Esophagus squamous epithelium (tissue), 5 donors: ENCODE measurements at places on chromosomes 3 and 15.

DNA sequence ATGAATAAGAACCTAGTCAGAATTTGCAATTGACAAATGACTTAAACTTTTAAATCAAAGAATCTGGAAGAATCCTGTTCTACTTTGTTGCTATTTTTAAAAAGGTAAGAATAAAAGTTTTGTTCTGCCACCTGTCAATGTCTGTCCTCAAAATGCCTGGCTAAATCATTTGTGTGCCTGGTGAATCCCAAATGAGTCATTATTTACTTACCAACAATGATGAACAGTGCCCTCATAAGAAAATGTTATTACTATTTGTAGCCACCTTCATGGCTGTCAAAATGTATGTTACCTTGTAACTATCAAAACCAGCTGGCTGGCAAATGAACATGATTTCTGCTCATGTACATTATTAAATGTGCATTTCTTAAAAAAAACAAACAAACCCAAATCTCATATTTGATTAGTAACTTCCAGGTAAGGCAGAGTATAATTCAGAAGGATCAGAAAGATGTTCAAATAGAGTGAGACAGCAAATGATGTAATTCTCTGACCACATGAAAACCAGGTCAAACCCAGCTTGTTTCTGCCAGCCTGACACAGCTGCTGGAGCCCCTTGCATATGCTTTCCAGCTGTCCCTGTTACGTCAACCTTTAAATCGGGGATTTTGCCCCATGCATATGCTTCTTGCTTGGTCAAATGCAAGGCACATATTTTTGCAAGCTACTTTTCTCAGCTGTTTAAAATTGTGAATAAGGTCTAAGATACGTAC, 137.9 kb downstream of the SSR3 start:
- DNase-seq = no peak

DNA sequence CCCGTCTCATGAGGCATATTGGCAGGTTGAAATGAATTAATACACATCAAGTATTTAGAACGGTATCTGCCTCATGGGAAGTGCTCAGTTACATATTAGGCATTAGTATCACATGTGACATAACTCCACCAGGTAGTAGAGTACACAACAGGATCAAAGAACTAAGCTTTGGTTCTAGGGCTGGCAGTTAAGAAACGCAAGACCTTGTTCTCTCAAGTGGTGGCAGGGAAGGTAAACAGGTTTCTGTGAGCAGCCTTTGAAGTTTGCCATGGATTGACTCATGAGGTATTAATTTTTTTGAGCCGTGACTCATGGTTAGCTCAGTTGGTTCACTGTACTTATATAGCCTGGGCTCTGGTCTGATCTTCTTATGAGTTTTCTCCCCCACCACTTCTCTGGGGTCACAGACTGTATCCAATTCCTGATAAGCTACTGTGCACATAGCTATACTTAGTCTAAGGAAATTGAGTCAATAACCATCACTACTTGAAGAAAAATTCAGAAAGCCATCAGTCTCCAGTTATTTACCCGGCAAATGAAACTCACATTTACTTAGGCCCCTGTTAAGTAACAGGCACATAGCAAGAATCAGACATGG, 155.6 kb upstream of the STT3B start:
- DNase-seq = no peak

- no peak for DNase-seq
Observed at GRCh38 chr15:96359616-96360521, 29.4 kb downstream of the NR2F2 start.

DNA sequence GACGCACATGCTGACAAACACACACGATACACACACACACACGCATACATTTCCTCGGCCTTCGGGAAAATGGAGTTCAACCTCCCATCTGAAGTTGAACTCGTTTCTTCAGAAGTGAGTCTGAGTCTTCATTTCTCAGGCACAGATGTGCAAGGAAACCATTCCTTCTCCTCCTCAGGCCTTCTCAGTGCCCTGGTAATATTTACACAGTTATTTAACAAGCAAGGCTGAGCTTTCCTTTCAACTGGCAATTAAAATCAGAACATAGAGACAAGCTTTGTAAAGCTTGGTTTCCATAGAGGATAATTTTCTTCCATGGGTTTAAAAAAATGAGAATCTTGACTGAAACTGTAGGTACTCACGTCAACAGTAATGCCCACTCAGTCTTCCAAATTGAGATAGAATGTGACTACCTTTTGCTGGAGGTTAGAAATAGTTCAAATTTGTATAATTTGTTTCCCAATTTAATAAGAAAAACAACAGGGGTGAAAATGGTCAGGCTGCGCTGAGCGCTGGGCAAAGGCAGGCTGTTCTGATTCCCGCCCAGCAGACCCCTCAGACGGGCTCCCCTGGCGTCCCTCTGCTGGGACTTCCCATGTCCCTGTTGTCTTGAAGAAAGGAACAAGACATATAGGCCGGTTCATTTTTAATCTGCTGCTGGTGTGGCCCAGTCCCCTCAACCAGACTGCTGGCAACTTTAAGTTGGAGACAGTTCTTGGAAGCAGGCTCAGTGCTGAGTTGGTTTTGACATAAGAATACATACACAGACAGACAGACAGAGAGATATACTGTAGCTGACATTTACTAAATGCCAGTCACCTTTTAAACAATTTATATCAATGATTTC, 174.3 kb downstream of the XXYLT1 start:
- DNase-seq = no peak

- DNase-seq = no peak
Observed at GRCh38 chr15:58141894-58142293, 3.7 kb downstream of the AQP9 start.

GRCh38 chr3:111278959-111279358, 207.3 kb downstream of the NECTIN3 start:
- DNase-seq = no peak

DNA sequence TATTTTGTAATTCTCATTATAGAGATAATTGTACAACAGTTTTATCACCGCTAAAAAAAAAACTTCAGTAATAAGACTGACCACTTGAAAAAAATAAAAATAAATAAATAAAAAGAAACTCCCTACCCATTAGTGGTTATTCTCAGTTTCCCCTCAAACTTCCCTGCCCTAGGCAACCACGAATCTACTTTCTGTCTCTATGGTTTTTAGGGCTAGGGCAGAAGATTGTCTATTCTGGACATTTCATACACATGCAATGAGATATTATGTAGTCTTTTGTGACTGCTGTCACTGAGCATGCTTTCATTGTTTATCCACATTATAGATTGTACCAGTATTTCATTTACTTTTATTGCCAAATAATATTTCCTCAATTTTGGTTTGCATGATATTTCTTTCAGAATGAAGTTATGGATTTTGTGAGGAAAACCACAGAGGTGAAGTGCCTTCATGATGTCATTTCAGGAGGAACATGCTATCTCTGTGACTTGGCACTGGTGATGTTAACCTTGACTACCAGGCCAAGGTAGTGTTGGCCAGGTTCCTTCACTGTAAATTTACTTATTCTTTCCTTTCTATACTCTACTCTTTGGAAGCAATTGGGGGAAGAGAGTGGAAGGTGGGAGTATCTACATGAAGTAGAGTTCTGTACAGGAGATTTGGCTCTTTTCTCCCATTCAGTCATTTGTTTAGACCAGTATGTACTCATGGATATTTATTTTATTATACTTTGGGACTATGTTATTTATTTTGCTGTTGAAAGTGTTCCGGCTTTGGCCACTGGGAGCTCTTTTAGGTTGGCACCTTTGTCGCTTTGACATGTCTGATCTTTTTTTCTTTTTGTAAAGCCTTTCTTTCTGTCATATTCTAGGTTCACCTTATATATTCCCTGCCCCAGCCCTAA, 86.3 kb downstream of the GMPS start:
- DNase-seq = no peak

GRCh38 chr3:166110102-166110501, 272.9 kb upstream of the BCHE start:
- DNase-seq = no peak
